ENCODE measurements at places on chromosomes 1 and 21.

DNA sequence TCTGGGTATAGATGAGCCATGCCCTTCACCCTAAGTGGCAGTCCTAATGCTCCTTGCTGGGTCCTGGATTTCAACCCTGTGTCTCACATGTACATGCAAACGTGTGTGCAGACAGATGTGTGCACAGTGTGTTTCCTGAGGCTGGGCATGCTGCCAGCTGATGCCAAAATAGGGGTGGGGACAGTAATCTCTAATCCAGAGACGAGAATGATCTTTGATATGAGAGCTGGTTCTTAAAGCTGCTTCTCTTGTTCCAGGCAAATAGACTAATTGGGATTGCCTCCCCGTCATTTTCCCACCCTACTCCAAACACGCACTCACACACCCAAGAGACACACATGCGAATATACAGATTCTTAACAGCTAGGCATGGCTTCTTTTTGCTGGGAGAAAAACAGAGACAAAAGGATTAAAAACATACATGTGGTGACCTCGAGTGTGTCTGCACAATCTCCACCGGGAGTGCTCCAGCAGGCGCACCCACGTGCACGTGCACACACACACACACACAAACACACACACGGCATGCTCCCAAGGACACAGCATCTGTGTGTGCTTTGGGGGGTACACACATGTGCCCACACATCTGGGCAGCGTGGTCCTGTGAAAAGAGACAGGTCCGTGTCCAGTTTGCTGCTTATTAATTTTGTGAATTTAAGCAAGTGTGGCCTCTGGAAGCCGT lies 102.1 kb upstream of the ZBTB40 start:
- no peak for DNase-seq

- DNase-seq = no peak
These were observed 328.6 kb downstream of the CAMTA1 start for GRCh38 chr1:7113822-7114221.

DNA sequence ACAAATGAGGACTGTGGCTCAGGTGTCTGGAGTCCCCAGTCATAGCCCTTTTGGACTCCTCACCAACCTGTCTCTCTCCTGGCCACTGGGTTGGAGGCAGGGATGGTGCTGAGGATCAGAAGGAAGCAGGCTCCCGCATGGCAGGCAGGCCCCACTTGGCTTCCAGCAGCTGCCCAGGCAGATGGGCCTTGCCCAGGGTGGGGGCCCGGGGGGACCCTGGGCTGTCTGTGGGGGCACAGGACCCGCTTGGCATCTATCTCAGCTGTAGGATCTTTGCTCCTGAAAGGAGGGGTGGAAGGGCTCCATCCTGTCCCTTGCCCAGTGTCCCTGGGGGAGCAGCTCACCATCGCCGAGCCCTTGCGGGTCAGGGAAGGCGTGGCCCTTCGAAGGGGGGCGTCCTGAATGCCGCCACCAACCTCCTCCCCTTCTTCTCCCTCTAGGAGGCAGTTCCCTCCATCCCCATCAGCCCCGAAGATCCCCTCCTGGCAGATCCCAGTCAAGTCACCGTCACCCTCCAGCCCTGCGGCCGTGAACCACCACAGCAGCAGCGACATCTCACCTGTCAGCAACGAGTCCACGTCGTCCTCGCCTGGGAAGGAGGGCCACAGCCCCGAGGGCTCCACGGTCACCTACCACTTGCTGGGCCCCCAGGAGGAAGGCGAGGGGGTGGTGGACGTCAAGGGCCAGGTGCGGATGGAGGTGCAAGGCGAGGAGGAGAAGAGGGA lies 154.5 kb downstream of the PEX14 start:
- no peak for DNase-seq

- DNase-seq = no peak
These were observed 78.0 kb upstream of the ATP5PO start for GRCh38 chr21:33993286-33994231.

- no peak for DNase-seq
These were observed 312.4 kb downstream of the ASTN1 start for GRCh38 chr1:176852124-176852523.

DNA sequence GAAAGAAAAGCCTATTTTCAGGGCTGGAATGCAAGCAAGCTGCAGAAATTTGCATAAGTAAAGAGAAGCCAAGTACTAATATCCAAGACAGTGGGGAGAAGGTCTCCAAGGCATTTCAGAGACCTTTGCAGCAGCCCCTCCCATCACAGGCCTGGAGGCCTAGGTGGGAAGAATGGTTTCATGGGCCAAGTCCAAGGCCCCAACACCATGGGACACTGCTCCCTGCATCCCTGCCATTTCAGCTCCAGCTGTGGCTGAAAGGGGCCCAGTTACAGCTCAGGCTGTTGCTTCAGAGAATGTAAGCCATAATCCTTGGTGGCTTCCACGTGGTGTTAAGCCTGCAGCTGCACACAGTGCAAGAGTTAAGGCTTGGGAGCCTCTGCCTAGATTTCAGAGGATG lies 16.9 kb upstream of the COL6A1 start:
- no peak for DNase-seq

- DNase-seq = no peak
These were observed 77.9 kb downstream of the GFI1 start for GRCh38 chr1:92408825-92409224.

- DNase-seq = no peak
These were observed 70.1 kb downstream of the KCNJ15 start for GRCh38 chr21:38326899-38327298.

DNA sequence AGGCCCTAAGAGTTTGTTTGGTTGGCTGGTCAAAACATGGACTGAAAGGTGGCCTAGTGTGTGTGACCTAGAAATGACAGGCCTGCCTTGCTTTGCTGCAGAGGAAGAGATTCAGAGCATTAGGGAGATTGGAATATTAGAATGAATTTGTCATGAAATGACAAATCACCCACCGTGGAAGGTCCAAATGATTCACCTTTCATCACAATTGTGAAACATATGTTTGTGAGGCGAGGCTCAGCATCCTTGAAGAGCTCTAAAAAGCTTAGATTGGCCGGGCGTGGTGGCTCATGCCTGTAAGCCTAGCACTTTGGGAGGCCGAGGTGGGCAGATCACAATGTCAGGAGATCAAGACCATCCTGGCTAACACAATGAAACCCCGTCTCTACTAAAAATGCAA lies 5.5 kb downstream of the LCE1B start:
- DNase-seq = no peak

GRCh38 chr1:11684070-11684469 lies 3.1 kb upstream of the MAD2L2 start:
- DNase-seq = no peak

GRCh38 chr1:89946532-89946931 lies 48.4 kb upstream of the ZNF326 start:
- DNase-seq = no peak

- no peak for DNase-seq
These were observed 2.8 kb downstream of the MASP2 start for GRCh38 chr1:11044086-11044848.

- no peak for DNase-seq
These were observed 128.4 kb downstream of the TGFB2 start for GRCh38 chr1:218473522-218473921.

DNA sequence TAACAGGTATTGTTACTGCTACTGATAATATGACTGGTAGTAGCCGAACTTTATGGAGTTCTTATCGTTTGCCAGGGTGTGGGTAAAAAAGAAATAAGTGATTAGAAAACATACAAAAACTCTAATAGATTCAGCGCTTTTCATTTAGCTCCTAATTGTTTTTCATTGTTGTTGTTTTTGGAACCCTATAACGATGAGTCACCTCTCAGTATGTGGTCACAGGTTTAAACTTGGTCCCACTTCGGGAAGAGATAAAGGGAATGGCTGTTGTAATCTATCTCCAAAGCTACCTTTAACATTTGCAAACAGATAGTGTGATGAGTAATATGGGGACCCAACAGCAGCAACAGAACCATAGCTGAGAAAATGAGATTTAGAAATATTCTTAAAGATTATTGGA lies 62.7 kb upstream of the BCL10 start:
- DNase-seq = no peak

DNA sequence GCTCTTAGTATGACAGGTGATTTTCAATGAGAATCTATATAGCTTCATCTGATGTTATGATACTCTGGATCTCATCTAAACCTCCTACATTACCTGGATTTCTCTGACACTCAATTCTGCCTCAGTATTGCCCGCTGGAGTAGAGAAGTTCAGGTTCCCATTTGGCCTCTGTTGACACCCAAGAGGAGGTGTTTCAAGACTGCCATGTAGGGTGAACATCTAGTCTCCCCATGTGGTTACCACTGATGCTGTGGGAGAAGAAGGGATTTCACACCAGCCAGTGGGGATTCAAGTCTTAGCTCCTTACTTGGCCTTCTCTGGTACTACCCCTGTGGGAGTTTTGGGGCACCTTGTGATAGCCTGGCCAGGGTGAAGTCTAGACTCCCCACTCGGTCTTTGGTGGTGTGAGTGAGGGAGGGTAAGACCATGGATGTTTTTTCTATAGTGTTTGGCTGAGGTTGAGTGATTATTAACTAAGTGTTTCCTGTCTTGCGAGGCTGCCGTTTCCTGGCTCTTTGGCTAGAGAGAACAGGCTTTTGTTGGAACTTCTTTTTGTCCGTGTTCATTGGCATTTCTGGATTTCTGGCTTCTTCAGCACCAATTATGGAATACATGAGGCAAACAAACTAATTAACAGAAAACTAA lies 90.7 kb downstream of the RHOU start:
- DNase-seq = no peak

- DNase-seq = no peak
These were observed 8.5 kb downstream of the C1orf141 start for GRCh38 chr1:67126111-67126746.

DNA sequence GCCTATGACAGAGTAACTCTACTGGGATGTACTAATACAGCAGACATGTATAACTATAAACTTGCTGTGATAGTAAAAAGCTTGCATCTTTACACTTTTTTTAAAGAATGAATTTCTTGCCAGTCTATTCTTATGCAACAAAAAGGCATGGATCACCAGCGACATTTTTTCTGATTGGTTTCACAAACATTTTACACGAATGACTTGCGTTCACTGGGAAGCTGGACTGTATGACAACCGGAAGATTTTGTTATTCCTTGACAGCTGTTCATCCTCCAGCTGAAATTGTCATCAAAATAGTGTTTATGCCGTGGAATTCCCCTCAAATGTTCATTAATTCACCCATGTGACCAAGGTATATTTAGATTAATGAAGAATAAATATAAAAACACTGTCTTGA lies 131.0 kb downstream of the XPR1 start:
- DNase-seq = no peak
